ENCODE measurements at places on chromosomes 2 and 18.

DNA sequence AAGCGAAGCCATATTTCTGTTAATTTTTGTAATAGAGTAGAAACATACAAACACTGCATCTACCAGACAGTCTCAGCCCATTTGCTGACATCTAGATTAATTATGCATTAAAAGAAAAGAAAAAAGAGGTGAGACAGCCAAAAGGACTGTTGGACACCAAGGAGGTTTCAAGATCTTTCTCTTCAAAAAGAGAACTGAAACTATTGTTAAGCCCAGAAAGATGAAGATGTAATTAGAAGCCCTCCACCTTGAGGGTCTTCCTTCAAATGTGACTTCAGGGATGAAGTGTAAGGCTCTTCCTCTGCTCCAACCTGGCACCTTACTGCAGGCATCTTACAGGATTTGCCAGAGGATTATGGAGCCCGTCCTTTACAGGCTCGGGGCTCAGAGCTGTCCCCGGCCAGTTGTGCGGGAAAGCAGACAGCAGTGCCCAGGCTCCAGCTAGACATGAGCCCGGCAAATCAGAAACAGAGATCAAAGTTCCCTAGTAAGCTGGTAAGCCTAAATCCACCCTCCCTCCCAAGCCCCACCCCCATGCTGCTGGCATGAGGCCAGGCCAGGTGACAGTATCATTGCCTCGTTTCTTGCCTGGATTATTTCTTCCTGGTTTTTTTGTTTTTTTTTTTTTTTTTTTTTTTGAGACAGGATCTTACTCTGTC lies 38.9 kb downstream of the ADI1 start:
- DNase-seq: no peak

DNA sequence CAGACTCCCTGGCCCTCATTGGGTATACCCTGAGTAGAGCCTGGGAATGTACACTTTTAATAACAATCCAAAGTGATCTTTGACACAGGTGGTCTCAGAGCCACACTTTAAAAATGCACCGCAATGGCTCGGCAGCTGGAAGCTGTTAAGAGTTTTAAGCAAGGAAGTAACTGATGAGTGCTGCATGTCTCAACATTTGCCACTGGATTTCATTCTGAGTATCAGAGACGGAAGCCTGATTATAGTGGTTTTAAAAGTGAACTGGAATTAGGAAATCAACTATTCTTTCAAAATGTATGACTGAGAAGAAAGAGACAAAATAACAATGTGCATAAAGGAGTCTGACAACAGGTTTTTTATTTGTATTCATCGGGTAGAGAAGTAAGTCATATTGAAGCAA lies 7.5 kb downstream of the MBOAT2 start:
- no peak for DNase-seq

- no peak for DNase-seq
Measured at GRCh38 chr2:101884423-101884822, 107.3 kb upstream of the IL1R2 start.

- DNase-seq: no peak
Measured at GRCh38 chr18:2150566-2150965, 420.7 kb downstream of the METTL4 start.

- DNase-seq: no peak
Measured at GRCh38 chr2:152016181-152017120, 82.4 kb downstream of the CACNB4 start.

DNA sequence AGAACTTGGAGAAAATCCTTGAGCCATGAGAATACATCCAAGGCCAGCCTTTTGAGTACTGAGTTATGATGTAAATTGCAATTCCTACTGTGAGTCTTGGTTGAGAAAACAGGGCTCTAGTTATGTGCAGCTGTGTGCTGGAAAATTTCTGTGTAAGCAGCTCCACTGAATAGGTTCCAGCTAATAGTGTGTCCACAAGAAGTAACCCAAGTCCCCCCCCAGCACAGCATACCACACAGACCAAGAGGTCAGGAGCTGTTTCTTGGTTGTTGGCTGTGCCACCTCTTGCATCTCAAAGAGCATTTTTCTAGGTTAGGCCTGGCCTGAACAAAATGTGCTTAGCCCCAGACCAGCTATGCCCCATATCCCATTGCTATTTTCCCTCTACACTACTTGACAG lies 36.8 kb upstream of the APCDD1 start:
- no peak for DNase-seq

GRCh38 chr2:8303322-8303832 lies 378.5 kb upstream of the ID2 start:
- peak; percentile 73 for DNase-seq
